ENCODE measurements at places on chromosomes 4 and X.

GRCh38 chrX:21718575-21718974 lies 39.3 kb downstream of the SMPX start:
- H3K4me1 ChIP-seq = no peaks in the 10 kb centered on the region
- H3K36me3 ChIP-seq = no peaks in the 10 kb centered on the region
- H3K27ac ChIP-seq = no peak overlapping the region
- DNase-seq = no peak
- no peak overlapping the region for H3K4me3 ChIP-seq
- H3K27me3 ChIP-seq = no peaks in the 10 kb centered on the region

GRCh38 chr4:158159054-158159717 lies 13.6 kb downstream of the GASK1B start:
- peak overlapping the region; percentile 17 for H3K4me3 ChIP-seq
- peaks cover 7% of the 10 kb centered on the region for H3K36me3 ChIP-seq
- H3K27ac ChIP-seq = peak overlapping the region; percentile 37
- no peaks in the 10 kb centered on the region for H3K27me3 ChIP-seq

GRCh38 chrX:101394372-101394771 lies 3.6 kb downstream of the RPL36A start:
- H3K36me3 ChIP-seq = no peaks in the 10 kb centered on the region
- peaks cover 7% of the 10 kb centered on the region for H3K4me1 ChIP-seq
- no peak overlapping the region for H3K4me3 ChIP-seq
- no peak for DNase-seq
- no peak overlapping the region for H3K27ac ChIP-seq

GRCh38 chr4:89752932-89753598 lies 83.9 kb downstream of the SNCA start:
- no peaks in the 10 kb centered on the region for H3K4me1 ChIP-seq
- DNase-seq = no peak
- H3K36me3 ChIP-seq = no peaks in the 10 kb centered on the region
- no peaks in the 10 kb centered on the region for H3K27me3 ChIP-seq
- H3K27ac ChIP-seq = no peak overlapping the region

- no peak overlapping the region for H3K27ac ChIP-seq
- H3K4me1 ChIP-seq = peaks cover 14% of the 10 kb centered on the region
- no peaks in the 10 kb centered on the region for H3K36me3 ChIP-seq
Measured at GRCh38 chr4:153233761-153234371, 29.6 kb downstream of the TRIM2 start.

All from thoracic aorta (tissue), 2 donors.